ENCODE measurements at places on chromosomes 4 and X.

GRCh38 chrX:15849555-15849954 lies 5.1 kb downstream of the AP1S2 start:
- no peak for DNase-seq

GRCh38 chr4:174120446-174121295 lies 162.8 kb downstream of the FBXO8 start:
- peak; percentile 73 for DNase-seq

DNA sequence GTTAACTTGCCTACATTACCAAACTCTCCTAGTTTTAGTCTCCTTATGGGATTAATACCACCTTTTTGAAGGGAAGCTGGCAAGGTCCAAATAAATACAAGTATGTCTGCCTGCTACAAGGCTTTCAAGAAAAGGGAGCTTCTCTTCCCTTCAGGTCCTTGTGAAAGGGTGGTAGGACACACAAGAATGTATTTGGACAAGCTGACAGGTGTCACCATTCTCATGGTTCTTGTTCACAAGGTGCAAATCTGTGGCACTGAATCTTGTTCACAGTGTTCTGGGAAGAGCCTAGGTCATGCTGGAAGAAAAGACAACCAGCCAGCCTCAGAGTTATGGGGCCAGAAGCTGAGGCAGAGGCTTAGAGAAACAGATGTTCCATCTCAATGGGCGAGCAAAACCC lies 41.9 kb downstream of the GPC3 start:
- DNase-seq = no peak

DNA sequence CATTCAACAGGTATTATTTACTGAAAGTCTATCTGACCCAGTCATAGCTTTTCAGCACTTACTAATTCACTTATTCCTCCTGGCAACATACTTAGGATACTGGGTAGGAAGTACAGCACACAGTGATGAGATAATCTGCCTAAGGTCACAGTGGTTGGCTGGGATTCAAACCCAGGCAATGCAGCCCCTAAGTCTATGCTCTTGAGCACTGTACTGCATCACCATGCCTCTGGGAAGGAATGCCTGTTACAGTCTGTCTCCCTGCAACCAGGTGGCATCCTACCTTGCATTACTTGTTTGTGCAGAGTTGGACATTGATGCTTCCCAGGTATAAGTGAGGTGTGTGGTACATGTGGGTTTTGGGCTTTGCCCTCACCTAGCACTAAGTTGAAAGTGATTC lies 21.5 kb upstream of the LRAT start:
- no peak for DNase-seq

- DNase-seq = no peak
Measured at GRCh38 chr4:86959588-86960500, 25.0 kb downstream of the AFF1 start.

- DNase-seq = no peak
Measured at GRCh38 chr4:88698519-88698918, 890 bp upstream of the NAP1L5 start.

GRCh38 chrX:9110808-9111207 lies 76.9 kb upstream of the FAM9B start:
- DNase-seq = no peak

- DNase-seq = no peak
Measured at GRCh38 chr4:54556051-54556450, 101.7 kb upstream of the KIT start.

DNA sequence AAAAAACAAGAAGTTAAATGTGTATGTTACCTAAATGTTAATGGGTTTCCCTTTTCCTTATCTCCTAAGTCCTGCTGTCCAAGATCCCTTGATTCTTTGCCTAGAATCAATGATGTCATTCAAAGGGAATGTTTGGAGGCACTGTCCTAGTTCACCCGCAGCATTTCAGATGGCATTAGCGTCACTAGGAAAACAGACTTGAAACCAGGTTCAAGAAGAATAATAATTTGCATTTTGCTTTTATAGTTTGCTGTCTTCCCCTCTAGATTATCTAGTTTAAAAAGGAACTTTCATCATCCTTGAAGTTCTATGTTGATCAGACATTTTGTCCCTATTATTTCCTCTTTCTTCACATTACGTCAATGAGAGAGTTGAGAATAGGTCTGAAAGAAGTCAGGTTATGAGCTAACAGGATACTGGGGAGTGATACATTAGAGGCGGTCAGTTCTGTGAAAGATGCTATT lies 234.1 kb upstream of the PGRMC2 start:
- no peak for DNase-seq

DNA sequence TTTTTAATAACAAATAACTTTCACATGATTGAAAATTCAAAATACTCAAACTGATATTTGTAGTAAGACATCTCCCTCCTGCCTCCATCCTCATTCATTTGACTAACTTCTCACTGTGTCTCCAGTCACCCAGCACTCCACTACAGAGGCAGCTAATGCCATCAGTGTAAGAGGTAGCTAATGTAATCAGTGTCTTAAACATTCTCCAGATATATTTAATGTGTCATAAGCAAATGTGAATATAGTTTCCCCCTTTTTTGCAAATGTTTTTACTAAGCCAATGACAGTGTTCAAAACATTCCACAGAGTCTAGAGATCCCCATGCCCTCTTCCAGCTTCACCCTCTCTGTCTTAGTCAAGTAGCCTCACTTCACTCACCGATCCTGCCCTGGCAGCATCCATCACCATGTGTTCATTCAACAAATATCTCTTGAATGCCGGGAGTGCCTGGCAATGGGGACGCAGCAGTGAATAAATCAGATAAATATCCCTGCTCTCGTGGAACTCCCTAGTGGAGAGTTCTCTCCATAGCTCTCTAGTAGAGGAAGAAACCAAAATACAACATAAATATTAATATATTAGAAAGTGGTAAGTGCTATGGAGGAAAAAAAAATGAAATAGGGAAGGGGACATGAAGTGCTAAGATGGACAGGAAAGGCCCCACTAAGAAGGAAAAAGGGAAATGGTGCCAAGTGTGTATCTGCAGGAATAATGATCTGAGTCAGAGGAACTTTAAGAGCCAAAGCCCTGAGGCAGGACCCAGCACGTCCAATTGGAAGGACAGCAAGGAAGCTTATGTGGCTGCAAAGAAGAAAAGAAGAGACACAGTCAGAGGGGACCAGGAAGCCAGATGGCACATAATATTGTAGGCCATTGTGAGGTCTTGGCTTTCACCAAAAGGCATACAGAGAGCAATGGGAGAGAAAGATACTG lies 18.7 kb downstream of the SCFD2 start:
- DNase-seq = no peak

GRCh38 chrX:123967497-123967896 lies 6.0 kb downstream of the STAG2 start:
- DNase-seq = no peak

DNA sequence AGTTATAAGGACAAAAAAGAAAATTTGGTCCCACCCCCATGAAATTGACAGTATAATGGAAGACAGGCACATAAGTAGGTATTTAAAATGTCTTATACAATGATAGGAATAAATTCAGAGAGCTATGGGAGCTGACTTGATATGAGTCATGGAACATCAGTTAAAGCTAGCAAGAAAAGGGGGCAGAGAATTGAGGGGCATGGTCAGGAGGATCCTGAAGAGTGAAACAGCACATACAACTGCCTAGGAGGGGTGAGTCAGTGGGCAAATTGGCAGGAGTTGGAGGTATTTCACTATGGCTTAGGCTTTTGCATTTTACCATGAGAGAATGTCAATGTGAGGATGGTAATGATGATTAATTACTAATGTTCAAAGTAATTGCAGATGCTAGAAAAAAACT lies 95.4 kb upstream of the BANK1 start:
- DNase-seq = no peak

- peak; percentile 16 for DNase-seq
Measured at GRCh38 chrX:70998411-70999027, 67.6 kb upstream of the SLC7A3 start.

DNA sequence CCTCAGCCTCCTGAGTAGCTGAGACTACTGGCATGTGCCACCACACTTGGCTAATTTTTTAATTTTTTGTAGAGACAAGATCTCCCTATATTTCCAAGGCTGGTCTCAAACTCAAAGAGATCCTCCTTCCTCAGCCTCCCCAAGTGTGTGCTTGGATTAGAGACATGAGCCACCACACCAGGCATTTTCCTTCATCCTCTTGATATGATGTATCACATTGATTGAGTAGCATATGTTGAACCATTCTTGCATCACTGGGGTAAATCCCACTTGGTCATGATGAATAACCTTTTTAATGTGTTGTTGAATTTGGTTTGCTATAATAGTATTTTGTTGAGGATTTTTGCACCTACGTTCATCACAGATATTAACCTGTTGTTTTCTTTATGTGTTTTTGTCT lies 24.2 kb upstream of the PPM1K start:
- no peak for DNase-seq

- DNase-seq = no peak
Measured at GRCh38 chr4:109164011-109164410, 138.4 kb downstream of the COL25A1 start.

DNA sequence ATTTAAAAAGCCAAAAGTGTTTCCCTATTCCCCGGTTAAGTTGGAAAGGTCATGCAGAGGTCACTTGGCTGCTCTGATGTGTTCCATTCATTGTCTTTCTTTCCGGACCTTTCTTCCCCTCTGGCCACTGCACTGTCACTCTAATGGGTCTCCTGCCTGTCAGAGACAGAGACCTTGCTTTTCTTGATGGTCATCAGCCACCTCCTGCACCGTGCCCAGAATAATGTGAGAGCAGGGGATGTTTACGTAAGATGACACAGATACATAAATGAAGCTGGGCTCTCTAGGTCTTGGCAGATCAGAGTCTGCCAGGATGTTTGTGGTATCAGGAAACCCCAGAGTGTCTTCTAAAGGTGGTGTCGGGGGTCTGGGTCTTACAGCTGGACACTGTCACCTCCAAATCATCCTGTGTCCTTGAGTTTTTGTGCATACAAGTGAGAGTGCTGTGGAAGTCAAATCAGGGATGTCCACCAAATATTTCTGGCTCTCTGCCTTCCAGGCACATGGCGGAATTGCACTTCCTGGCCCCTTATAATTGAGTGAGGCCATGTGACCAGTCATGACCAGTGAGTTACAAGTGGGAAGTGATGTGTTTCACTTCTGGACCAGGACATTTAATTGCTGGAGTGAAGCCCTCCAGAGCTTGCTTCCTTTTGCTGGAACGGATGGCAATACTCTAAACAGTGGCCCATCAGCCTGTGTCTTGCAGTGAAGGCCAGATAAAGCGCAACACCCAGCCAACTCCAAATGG lies 130.6 kb upstream of the ATP6AP2 start:
- DNase-seq = no peak

GRCh38 chr4:79497001-79497400 lies 89.0 kb upstream of the GK2 start:
- DNase-seq = no peak

DNA sequence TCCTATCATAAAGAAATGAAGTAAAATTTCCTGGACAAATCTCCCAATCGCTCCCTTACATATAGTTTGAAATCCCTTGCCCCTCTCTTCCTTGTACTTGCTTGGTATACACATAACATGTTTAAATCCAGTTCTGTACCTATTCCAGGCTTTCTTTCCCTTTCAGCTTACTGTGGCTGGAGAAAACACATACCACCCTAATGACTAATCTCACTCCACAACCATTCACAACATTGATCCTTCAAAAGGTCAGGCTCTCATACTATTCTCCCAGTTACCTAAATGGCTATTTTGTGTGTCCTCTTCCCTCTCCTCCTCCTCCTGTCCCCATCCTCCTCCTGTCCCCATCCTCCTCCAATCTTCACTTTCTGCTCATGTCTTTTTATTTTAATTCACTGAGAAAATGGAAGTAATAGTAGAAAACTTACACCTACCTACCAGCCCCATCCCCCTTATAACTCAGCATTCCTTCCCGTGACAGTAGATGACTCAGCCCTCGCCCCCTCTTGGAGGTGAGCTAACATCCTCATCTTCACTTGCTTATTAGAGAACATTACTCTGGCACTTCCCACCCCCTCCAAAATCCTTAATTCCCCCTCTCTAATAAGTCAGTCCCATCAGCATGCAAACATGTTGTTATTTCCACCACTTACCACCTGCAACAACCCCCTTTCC lies 77.5 kb downstream of the IL15 start:
- peak; percentile 55 for DNase-seq

- no peak for DNase-seq
Measured at GRCh38 chrX:104987063-104987462, 233.4 kb downstream of the TEX13A start.

- no peak for DNase-seq
Measured at GRCh38 chr4:76830612-76830963, 67.4 kb downstream of the SOWAHB start.

GRCh38 chrX:32998776-32999175 lies 212.6 kb downstream of the DMD start:
- no peak for DNase-seq

GRCh38 chr4:147794314-147794680 lies 62.4 kb downstream of the ARHGAP10 start:
- no peak for DNase-seq

GRCh38 chr4:112302320-112303274 lies 5.4 kb downstream of the ALPK1 start:
- DNase-seq = no peak
